Cardiac ventricle fibroblast (primary cell): ENCODE measurements at places on chromosomes 1 and 21. TPM values are rescaled to one million over a fixed set of nuclear protein-coding genes. Genes with fewer than 3 reads are reported as not detected.

The NR5A2 gene
- 0.25 and 0.44 TPM in 2 replicates for total RNA-seq

The PRDM16 gene
- total RNA-seq, result 2.2 and 4.2 TPM in 2 replicates

The FCAMR gene
- total RNA-seq, result not detected in 2 replicates

The B3GALT5 gene
- not detected in 2 replicates for total RNA-seq

The ANKRD35 gene
- total RNA-seq, result 4.2 and 5.0 TPM in 2 replicates

The SIPA1L2 gene
- 3.2 and 5.3 TPM in 2 replicates for total RNA-seq

The CTTNBP2NL gene
- total RNA-seq, result 10.0 and 22.3 TPM in 2 replicates

The RHEX gene
- total RNA-seq, result not detected in 2 replicates

The CD5L gene
- not detected in 2 replicates for total RNA-seq

The GPR25 gene
- not detected in 2 replicates for total RNA-seq

The SAMD11 gene
- total RNA-seq, result 11.4 and 12.5 TPM in 2 replicates

The DNM3 gene
- 0.05 and 0.44 TPM in 2 replicates for total RNA-seq
